ENCODE measurements at places on chromosomes 13 and 19. TPM values are rescaled to one million over a fixed set of nuclear protein-coding genes. Genes with fewer than 3 reads are reported as not detected.

GRCh38 chr13:74301258-74301935 is 167.2 kb upstream of the KLF12 start:
- no peak for DNase-seq

DNA sequence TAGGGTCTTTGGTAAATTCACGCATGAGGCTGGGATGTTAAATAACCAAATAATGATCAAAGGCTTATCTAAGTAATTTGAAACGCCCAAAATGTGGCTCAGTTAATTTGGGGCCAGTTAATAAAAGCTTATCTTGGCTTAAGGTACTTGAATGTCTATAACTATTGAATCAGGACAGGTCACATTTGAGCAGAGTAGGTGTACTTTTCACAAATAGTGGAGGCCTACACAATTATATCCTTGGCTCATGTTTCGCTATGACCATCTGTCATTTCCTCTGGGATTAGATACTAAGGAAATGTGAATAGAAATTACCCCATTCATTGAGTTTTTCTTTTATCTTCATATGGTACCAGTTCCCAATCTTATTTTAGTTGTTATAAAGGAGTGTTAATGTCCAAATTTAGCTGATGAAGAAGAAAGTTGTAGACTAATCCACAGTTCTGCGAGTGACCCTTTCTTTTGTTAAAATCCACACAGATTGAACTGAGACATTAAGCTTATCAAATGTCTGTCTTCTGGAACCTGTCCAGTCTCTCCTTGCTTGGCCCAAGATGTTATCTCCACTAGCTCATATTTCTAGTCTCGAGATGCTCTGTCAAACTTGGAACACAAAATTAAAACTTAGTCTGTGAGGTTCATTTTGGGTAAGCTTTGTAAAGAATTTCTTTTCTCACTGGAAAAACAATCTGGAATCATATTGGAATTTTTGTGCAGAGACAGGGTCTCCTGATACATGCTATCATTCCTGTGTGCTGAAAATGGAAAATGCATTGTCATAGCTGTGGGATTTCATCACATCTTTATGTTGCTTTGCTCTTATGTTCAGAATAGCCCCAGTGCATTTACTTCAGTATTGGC is 31.0 kb downstream of the SLAIN1 start:
- DNase-seq = no peak

The IL12RB1 gene
- 41.7 TPM for total RNA-seq

The ACP7 gene
- total RNA-seq = 0.19 TPM

The NR2F6 gene
- total RNA-seq = 2.8 TPM

The ZNF223 gene
- total RNA-seq = 2.9 TPM
